ENCODE measurements at places on chromosomes 4 and X.

- DNase-seq, result no peak
These were observed 142.5 kb downstream of the COL4A5 start for GRCh38 chrX:108582151-108582550.

GRCh38 chr4:122170775-122171174 lies 18.6 kb downstream of the BLTP1 start:
- DNase-seq, result no peak

DNA sequence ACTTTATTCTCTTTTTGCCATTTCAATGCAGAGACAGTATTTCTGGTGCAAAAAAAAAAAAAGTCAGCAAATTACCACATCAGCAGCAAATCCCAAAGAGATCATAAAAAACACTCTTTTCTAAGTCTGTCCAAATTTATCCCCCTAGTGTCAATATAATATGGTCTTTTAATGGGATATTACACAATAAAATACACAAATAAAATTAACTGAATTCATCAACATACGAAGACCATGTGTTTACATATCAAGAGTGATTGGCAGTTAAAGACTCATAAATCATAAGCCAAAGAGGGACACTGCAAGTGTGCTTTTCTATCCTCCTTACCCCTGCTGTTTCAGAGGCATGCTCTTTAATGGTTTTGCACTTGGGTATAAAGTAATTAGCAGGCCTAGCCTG lies 340.2 kb upstream of the DKK2 start:
- DNase-seq, result no peak

DNA sequence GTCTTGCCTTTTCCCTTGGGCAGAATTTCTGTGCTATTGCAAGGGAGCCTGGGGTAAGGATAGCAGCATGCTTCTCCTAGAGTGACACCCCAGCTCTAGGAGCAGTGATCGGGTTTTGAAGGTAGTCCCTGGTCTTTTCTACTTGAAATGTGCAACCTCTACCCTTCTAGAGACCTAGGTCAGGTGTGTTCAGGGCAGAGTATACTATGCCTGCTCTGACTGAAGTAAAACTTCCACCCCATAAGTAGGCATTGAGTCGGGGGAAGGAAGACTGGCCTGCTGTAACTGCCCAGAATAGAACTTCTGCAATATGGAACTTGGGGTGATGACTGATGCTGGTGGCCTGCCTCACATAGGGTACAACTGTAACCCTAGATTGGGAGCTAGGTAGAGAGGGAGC lies 80.9 kb downstream of the ARHGAP36 start:
- no peak for DNase-seq

GRCh38 chr4:52950226-52950625 lies 88.1 kb downstream of the RASL11B start:
- no peak for DNase-seq

GRCh38 chrX:15202454-15203177 lies 67.3 kb downstream of the ASB9 start:
- DNase-seq, result no peak

- no peak for DNase-seq
These were observed 52.0 kb upstream of the PABPC1L2A start for GRCh38 chrX:73131276-73131675.

Measured in SW 1271 (cell line).